ENCODE measurements at places on chromosomes 1 and 21.
A peak's percentile ranks its signal among the peaks of the same experiment; 100 is the strongest.

- no peak for DNase-seq
These were observed 11.4 kb upstream of the RPTN start for GRCh38 chr1:152170287-152170905.

- no peak for DNase-seq
These were observed 230.1 kb downstream of the SRGAP2C start for GRCh38 chr1:121414905-121415304.

DNA sequence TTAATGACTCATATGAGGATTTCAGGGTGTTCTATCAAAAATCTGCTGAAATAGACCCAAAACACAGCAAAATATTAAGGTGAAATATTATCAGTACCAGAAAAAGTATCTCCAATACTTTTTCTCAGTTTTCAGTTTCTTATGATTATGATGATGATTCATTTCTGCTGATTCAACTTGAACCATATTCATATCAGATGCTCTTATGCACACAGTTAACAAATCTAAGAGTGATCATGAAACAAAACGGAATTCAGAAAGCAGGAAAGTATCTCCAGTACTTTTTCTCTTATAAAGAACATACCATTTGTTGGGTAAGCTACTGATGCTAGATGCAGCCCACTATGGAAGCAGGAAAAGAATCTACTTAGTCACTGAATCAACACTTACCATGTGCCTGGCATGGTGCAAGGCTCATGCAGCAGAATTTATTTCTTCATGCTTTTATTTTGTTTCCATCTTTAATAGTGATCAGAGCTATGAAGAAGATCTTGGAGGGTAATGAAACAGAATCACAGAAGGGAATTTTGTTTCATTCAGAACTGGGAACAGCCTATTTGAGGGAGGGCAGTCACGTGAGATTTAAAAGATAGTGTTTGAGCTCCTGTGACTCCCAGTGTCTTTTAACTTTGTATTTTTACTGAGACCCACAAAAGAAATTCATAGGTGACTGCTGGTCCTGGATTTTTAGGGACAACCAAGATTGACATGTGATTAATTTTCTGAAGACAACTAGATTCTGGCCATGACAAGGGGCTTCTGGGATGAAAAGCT lies 480.6 kb downstream of the SETD4 start:
- DNase-seq, result no peak

- DNase-seq, result no peak
These were observed 680.3 kb downstream of the LRRIQ3 start for GRCh38 chr1:73517603-73518191.

GRCh38 chr21:31910074-31910470 lies 37.3 kb downstream of the HUNK start:
- DNase-seq, result no peak

DNA sequence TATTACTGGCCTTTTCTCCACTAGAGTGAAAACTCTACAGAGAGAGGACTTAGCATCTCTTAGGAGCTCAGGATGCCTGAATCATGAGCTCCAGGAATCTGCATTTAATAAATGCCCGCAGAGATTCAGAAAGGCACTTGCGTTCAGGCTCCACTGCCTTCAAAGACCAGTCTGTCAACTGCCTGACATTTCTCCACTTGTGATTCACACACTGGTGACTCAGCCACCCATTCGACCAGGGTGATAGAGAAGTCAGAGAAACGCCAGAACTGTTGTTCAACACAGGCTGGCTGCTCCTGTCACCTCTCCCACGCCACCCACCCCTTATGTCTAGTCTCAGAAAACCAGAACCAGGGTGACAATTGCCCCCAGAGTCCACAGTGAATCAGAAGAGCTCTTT lies 26.9 kb upstream of the LBR start:
- DNase-seq, result peak; percentile 81

DNA sequence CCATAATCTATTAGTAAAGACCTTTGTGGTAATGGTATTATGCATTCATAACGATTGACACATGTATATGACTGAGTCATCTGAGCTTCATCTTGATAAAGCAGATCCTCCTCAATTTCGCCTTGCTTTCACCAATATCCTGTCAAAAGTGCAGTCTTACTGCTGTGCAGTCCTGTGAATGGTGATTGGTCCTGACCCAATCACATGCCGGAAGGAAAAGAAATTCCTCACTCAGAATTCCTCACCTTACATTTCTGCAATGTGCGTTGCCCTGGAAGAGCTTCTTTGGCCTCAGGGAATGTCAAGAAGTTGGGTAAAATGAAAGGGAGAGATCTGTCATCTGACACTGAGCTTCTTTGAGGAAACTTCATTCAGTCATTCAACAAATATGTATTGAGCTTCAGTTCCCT lies 121.0 kb upstream of the TSPAN2 start:
- no peak for DNase-seq
